ENCODE measurements at places on chromosomes 12 and 14. TPM values are rescaled to one million over a fixed set of nuclear protein-coding genes. Genes with fewer than 3 reads are reported as not detected.

PPHLN1 gene
- total RNA-seq, result 41.5 TPM

PTPRB gene
- 34.5 TPM for total RNA-seq

KCNH3 gene
- total RNA-seq, result 0.65 TPM

SLC17A8 gene
- not detected for total RNA-seq

GRCh38 chr12:29187756-29188155 lies 38.7 kb downstream of the FAR2 start:
- H3K27ac ChIP-seq, result no peak overlapping the region
- H3K36me3 ChIP-seq, result no peaks in the 10 kb centered on the region
- H3K4me3 ChIP-seq, result no peak overlapping the region

GRCh38 chr14:104601786-104602185 lies 2.8 kb downstream of the TMEM179 start:
- no peaks in the 10 kb centered on the region for H3K27me3 ChIP-seq
- H3K4me3 ChIP-seq, result no peak overlapping the region
- no peaks in the 10 kb centered on the region for H3K36me3 ChIP-seq
- H3K4me1 ChIP-seq, result peaks cover 7% of the 10 kb centered on the region
- DNase-seq, result no peak
- H3K27ac ChIP-seq, result no peak overlapping the region

DNA sequence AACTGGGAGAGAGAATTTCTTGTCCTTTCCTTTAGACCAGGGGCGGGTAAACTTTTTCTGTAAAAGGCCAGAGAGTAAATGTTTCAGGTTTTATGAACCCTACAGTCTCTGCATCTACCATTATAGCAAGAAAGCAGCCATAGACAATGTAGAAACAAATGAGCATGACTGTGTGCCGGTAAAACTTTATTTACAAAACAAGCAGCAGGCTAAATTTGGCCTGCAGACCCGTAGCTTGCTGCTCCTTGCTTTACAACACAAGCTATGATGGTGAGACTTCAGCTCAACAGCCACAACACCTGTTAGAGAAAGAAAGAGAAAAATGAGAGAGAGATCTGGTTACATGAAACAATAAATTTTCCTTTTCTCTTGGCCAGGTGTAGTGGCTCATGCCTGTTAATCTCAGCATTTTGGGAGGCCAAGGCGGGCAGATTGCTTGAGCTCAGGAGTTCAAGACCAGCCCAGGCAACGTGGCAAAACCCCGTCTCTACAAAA lies 4.2 kb upstream of the CDC42BPB start:
- H3K4me1 ChIP-seq, result peaks cover 29% of the 10 kb centered on the region
- no peaks in the 10 kb centered on the region for H3K27me3 ChIP-seq
- DNase-seq, result no peak
- no peak overlapping the region for H3K4me3 ChIP-seq
- H3K36me3 ChIP-seq, result no peaks in the 10 kb centered on the region

- no peak overlapping the region for H3K4me3 ChIP-seq
- no peaks in the 10 kb centered on the region for H3K27me3 ChIP-seq
- no peaks in the 10 kb centered on the region for H3K36me3 ChIP-seq
- no peak for DNase-seq
Observed at GRCh38 chr14:105849933-105850626, 323.7 kb downstream of the TMEM121 start.

DNA sequence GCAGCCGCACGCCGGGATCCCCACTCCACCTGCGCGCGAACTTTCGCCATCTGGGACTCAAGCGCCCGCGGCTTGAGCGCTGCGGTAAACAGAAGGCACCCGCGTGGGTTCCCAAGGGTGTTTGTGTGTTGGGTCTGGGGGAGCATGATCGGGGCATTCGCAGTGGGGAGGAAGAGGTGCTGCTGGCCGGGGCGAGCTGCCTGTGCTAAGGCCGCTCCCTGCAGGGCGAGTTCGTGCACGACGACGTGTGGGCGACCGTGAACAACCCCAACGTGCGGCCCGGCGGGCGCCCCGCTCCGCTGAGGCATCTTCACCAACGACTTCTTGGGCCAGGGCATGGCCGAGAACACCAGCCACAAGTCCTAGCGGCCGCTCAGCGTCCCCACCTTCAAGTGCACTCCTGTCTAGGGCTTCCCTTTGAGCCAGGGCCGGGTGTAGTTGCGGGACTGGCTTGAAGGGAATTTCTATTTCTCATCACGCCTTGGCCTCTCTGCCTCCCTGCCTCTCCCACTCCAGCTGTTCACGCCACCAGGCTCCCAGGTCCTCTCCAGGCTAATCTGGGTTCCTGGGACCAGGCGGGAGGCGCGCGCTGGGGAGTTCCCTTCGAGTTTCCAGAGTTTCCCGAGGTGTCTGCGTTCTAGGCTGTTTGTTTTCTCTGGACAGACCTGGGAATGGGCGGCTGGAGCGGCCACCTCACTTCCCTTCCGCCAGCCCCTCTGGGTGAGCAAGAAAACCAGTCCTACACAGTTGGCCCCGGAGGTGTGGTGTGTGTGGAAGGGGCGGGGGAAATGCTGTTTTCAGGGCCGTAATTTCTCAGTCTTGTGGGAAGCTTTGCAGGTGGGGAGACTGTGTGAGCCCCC lies 417.8 kb upstream of the TMTC1 start:
- H3K27me3 ChIP-seq, result no peaks in the 10 kb centered on the region
- H3K36me3 ChIP-seq, result no peaks in the 10 kb centered on the region
- peak overlapping the region; percentile 42 for H3K4me3 ChIP-seq

DNA sequence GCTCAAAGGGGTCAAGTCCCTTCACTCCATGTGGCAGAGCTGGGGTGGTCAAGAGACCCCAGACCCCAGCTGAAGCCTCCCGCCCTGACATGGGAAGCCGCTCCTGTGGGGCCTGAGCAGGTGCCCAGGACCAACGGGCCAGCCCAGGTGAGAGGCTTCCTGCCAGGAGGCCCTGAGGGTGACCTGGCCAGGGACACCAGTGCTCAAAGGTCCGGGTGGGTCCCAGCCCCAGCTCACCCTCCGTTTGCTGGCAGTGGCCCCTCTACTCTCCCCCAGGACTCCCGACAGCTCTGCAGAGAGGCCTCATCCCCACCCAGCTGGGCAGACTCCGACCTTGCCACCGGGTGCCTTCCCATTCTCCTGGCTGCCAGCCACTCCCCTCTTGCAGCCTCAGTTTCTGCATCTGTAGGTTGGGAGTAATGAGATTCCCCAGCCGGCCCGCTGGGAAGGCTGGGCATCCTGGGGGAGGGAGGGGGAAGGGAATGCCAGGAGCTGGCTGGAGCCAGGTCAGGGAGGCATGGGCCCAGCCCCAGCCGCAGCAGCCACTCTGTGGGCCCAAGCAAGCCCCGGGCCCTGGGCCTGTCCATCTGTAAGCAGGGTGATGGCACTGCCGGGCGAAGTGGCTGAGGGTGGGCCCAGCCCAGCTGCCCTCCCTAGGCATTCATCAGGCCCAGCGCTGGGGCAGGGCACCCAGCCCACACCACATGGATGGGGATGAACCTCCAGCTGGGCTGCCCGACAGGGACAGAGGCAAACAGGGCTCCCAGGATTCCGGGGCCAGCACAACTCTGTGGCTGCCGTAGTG lies 10.3 kb upstream of the INF2 start:
- no peak for DNase-seq
- peaks cover 59% of the 10 kb centered on the region for H3K4me1 ChIP-seq
- peak overlapping the region; percentile 83 for H3K27ac ChIP-seq
- peak overlapping the region; percentile 68 for H3K4me3 ChIP-seq

GRCh38 chr12:107891967-107892366 lies 117.5 kb downstream of the ASCL4 start:
- no peak overlapping the region for H3K27ac ChIP-seq
- no peaks in the 10 kb centered on the region for H3K4me1 ChIP-seq
- no peak overlapping the region for H3K4me3 ChIP-seq
- no peaks in the 10 kb centered on the region for H3K36me3 ChIP-seq
- no peaks in the 10 kb centered on the region for H3K27me3 ChIP-seq

GRCh38 chr12:17372508-17372907 lies 717.5 kb downstream of the RERGL start:
- no peaks in the 10 kb centered on the region for H3K27me3 ChIP-seq
- DNase-seq, result no peak
- no peak overlapping the region for H3K27ac ChIP-seq
- H3K4me1 ChIP-seq, result peaks cover 4% of the 10 kb centered on the region

Data from esophagus muscularis mucosa (tissue), 4 donors.